ENCODE measurements at places on chromosomes 6 and 20. TPM values are rescaled to one million over a fixed set of nuclear protein-coding genes. Genes with fewer than 3 reads are reported as not detected.

DNA sequence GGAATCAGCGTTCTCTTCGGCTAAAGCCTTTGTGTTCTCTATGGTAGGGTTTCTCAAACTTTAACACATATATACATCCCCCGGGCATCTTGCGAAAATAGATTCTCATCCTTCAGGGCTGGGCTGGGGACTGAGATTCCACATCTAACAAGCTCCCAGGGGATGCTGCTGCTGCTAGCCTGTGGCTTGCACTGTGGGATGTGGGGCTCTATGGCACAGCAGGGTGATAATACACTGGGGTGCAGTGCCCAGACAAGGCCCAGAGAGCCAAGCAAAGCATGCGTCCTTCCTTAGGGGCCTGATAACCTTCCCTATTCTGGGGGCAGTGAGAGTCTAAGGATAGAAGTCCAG, 102.0 kb downstream of the LAMP5 start:
- no peak for DNase-seq

RAET1G gene
- total RNA-seq: 0.67 TPM

GRCh38 chr20:12717061-12717460, 291.7 kb upstream of the SPTLC3 start:
- no peak for DNase-seq

NR2E1 gene
- total RNA-seq: not detected

- no peak for DNase-seq
Measured at GRCh38 chr20:22217712-22218352, 366.5 kb downstream of the FOXA2 start.

DNA sequence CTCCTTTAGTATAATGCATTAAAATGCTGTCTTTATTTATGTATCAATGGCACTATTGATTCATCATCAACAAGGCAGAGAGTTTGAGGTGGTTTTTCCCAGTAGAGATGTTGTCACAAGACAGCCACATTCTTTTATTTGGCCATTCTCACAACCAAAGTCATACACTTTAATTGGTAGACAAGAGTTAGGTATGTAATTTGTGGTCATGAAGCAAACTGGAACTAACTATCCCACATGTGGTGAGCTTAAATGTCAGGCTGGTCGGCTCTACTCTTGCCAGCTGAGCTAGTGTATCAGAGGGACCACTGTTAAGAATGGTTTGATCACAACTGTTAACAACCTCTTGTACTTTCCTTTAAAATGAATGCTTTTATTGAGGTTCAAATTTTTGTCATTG, 714.6 kb downstream of the CD109 start:
- DNase-seq: no peak

PPP1R11 gene
- 14.0 TPM for total RNA-seq

GRCh38 chr20:19974630-19975435, 42.3 kb upstream of the NAA20 start:
- no peak for DNase-seq

- DNase-seq: no peak
Measured at GRCh38 chr20:23205611-23206041, 119.5 kb upstream of the CD93 start.

GJA10 gene
- total RNA-seq: not detected
